ENCODE measurements at places on chromosomes 11 and 22.

DNA sequence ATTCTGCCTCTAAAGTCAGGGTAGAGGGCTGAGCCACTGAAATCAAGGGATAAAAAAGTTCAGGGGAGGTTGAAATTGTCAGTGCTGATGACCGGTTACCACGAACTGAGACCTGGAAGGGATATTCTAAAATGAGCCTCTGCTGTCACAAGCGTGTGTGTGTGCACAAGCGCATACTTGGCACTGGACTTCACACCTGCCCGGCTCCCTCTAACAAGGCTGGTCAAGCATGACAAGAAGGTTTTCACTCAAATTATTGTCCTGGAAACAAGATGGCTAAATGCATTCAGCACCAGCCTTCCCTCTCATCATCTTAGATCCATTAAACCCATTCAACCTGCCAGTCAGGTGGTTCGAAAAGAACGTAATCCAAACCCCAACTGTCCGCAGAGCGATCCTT lies 54.8 kb upstream of the CECR2 start:
- DNase-seq = no peak

DNA sequence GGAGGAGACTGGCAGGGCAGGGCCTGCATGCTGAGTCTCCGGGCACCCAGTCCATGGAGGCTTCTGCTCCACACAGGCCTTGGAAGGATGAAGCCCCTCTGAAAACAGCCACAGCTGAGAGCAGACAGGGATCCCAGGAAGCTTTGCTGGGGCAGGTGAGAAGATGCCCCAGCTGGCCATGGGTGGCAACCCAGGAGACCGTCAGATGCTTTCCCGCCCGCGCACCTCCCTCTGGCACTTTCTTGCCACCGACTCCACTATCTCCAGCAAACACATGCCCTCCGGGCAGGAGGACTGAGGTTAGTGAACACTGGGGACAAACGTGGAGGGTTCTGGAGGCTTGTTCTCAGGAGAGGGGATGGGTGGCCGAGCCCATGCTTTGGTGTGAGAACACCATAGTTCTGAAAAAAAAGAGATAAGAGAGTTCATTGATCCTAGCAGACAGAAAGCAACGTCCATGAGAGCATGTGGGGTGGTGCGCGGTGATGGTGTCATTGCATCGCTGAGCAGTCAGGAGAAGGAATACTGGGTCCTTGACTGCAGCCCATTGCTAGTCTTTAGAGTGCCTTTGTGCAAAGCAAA lies 2.3 kb downstream of the C1QTNF6 start:
- no peak for DNase-seq

DNA sequence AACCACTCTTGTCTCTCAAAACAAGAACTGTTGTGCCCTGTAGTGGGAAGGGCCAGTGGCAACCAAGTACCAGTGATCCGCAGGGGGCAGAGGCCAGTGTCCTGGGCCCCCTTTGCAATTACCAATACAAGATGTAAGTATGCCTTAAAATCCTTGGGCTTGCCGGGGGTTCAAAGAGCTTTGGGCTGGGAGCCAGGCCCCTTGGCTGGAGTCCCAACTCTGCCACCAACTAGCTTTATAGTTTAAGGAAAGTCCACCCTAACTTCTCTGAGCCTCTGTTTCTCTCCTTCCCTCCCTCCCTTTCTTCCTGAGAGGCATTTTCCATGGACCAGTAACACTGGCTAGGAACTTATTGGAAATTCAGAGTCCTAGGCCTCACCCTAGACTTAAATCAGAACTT lies 15.5 kb downstream of the CLMP start:
- no peak for DNase-seq

DNA sequence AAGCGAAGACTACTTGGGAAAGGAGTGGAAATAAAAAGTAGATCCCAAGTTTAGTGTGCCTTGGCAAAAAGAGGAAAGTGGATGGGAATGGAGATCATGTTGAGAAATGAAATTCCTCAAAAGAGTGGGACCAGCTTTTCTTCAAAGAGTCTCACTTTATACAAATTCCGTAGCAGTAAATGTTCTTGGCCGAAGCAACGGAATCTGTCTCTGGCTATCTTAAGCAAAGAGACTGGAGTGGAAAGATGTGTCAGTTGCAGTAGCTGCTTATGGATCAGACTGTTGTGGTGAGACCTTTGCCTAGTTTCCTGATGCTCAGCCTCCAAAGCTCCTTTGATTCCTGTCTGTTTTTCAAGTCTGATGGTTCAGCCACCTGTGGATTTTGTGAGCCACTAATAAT lies 73.6 kb downstream of the CSTPP1 start:
- no peak for DNase-seq

GRCh38 chr11:99513368-99513767 lies 492.6 kb downstream of the CNTN5 start:
- DNase-seq = no peak

DNA sequence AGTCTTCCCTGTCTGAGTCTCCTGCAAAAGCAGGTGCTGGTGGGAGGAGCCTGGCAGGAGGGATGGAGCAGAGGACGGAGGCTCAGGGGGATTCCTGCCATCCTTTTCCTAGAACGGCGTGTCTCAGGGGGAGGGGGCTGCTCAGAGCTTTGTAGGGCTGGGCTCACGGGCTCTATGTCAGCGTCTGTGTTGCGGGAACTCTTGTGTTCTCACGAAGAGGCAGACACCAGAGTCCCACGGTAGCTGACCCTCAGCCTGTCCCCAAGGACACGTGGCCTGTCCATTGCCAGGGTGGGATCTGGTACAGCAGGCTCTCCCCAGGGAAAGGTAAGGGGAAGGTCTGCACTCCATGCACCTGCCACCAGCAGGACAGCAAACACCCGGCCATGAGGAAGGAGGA lies 1505.2 kb downstream of the TBC1D22A start:
- no peak for DNase-seq

DNA sequence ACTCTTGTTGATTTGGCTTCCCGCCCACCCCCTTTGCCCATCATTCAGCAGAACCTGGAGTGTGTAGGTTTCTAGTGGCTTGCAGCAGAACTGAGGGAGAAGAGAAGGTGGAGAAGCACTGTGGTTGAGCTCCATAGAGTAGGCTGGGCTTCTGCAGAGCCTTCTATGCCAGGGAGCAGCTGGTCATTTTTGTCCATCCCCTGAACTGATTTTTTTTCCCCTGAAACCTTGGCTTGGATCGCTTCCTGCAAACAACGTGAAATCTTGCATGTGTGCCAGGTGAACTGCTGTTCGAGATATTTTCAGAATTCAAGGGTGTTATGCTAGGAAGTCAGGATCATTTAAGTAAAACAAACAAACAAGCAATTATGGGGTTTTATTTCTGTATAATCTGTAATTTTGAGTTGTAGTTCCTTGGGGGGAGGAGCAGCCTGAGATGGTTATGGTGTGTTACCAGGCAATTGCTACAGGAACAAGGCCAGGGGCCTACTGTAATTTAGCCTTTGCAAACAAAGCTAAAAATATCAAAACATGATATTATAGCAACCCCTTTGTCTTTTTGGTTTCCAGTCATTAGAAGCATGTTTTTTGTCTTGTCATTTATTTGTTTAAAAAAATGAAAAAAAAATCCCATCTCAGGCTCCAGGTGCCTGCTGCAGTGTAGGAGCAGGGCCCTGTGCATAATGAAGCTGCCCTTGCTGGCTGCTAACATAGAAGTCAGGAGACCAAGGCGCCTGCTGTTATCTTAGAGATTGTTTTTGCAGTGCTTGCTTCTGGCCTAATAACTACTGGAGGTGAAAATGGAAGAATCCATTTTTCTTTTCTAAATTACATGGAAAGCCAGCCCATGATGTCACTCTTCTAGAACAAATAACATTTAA lies 152.4 kb upstream of the TTC12 start:
- peak; percentile 13 for DNase-seq

GRCh38 chr22:21707677-21708076 lies 27.9 kb downstream of the YPEL1 start:
- DNase-seq = no peak

GRCh38 chr22:45577746-45578523 lies 75.3 kb downstream of the FBLN1 start:
- DNase-seq = peak; percentile 83

DNA sequence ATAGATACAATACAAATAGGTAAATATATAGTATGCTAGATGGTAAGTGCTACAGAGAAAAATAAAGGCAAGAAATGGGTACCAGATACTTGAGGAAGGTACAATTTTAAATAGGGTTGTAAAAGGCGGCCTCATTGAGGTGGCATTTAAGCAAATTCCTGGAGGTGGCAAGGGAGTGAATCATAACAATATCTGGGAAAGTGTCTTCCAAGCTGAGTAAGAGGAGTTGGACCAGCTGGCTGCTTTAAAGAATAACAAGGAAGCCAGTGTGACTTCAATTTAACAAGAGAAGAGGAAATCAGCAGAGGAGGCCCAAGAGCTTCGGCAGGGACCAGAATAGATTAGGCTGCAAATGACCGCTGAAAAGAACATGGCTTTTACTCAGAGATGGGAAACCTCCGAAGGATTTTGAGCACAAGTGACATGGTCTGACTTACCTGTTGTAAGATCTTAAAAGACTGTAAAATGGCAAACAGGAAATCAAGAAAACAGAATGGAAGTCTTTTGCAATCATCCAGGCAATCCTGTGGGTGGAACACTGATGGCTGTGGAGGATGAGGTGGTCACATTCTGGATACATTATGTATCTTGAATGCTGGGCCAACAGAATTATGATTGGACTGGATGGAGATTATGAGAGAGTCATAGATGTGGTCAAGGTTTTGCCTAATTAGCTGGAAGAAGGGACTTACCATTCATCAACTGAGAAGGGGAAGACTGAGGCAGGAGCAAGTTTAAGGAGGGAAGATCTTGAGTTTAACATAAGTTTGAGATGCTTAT lies 77.2 kb downstream of the RDX start:
- DNase-seq = no peak

DNA sequence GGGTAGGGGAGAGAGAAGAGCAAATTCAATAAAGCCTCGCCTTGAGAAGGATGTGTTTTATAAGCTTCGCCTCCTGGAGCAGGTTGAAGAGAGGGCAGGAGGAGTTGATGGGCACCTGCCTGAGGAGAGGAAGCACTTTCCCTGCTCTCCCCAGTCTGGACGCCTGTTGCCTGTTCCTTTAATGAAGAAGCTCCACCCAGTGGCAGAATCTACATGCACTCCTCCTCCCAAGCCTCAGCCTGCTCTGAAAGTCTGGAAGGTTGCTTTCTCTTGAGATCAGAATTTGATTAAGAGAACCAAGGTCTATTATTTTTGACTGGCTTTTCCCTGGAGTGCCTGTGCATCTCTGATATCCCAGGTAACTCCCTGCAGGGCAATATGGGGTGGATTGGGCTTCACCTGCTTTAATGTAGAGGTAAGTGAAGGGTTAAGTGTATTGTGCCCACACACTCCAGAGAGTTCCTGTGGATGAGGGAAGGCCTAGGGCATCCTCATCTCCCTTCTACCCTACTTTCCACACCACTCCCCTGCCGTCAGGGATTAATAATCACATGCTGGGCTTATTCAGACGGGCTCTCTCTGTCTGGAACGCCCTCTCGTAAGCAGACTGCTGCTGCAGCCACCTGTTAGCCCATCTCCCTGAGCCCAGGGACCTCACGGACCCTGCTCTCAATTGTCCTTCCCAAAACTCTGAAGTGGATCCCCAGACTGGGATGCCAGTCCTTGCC lies 22.3 kb downstream of the NTM start:
- no peak for DNase-seq

DNA sequence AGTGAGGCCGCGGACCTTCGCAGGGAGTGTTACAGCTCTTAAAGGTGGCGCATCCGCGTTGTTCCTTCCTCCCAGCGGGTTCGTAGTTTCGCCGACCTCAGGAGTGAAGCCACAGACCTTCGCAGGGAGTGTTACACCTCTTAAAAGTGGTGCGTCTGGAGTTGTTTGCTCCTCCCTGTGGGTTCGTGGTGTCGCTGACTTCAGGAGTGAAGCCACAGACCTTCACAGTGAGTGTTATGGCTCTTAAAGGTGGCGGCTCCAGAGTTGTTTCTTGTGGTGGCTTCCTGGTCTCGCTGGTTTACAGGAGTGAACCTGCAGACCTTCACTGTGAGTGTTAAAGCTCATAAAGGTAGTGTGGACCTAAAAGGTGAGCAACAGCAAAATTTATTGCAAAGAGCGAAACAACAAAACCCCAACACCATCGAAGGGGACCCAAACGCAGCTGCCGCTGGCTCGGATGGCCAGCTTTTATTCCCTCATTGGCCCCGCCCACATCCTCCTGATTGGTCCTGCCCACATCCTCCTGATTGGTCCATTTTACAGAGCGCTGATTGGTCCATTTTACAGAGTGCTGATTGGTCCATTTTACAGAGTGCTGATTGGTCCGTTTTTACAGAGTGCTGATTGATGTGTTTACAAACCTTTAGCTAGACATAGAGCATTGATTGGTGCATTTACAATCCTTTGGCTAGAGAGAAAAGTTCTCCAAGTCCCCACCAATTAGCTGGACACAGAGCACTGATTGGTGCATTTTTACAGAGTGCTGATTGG lies 1.2 kb upstream of the TMEM45B start:
- DNase-seq = no peak

- DNase-seq = no peak
These were observed 52.2 kb downstream of the JAM3 start for GRCh38 chr11:134120921-134121526.

DNA sequence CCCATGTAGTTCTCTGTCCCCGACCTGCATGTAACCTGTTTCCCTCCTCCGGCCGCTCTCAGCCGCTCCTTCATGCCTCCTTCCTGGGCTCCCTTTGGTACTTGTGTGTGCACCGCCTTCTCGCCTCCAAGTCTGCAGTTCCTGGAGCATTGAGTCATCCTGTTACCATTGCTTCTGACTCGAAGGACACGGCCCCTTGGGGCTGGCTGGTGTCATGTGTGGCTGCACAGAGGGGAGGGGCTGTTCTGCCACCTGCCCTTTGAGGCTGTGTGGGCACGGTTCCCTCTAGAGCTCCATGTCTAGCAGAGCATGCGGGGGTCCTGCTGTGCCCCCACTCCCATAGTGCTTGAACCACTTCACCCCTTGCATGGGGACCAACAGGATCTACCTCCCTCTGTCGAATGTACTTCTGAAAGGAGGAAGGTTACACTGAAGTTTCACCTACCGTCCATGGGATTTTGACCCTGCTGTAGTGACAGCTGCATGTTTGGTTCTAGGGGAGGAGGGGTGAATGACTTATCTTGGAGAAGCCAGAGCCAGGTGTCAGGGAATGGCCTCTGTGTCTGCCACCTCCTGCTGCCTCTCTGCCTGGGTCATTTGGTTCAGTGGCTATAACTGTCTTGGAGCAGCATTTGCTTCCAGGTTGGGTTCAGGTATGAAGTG lies 39.6 kb downstream of the BCR start:
- DNase-seq = peak; percentile 32

- peak; percentile 23 for DNase-seq
These were observed 50.7 kb downstream of the RRAS2 start for GRCh38 chr11:14308114-14308896.

GRCh38 chr11:77506857-77507256 lies 33.0 kb upstream of the PAK1 start:
- no peak for DNase-seq

DNA sequence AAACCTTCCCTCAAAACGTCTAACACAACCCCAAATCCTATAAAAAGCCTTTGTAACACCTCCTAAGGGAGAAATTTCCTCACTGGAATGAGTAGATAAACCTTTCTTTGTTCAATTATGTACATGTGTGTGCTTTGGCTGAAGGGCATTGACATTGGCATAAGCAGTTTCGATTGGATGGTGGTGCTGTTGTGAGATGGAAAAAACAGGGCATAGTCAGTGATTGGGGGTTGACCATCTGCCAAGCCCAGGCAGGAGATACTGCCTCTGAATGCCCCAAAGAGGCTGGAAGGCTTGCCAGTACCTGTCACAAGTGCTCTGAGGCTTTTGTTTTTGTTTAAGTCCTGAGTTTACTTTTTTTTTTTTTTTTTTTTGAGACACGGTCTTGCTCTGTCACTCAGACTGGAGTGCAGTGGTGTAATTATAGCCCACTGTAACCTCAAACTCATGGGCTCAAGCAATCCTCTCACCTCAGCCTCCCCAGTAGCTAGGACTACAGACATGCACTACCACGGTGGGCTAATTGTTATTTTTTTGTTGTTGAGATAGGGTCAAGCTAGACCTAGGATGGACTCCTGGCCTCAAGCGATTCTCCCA lies 1.2 kb upstream of the CCDC117 start:
- DNase-seq = no peak
